Esophagus squamous epithelium (tissue), 5 donors: ENCODE measurements at places on chromosomes 3 and 15. TPM values are rescaled to one million over a fixed set of nuclear protein-coding genes. Genes with fewer than 3 reads are reported as not detected.

Gene CCR9
- not detected for total RNA-seq

Gene ERC2
- 1.9 TPM for total RNA-seq

Gene GOLGA8G
- not detected for total RNA-seq

Gene ZIC1
- total RNA-seq: not detected

Gene MORC1
- total RNA-seq: not detected

Gene SNX22
- not detected for total RNA-seq

Gene INKA1
- 20.0 TPM for total RNA-seq

Gene GABRB3
- 1.8 TPM for total RNA-seq

Gene TLR9
- not detected for total RNA-seq

Gene ATP13A4
- total RNA-seq: 54.9 TPM

Gene FRMD4B
- total RNA-seq: 59.6 TPM

Gene ZNF501
- 0.72 TPM for total RNA-seq

Gene IGF2BP2
- total RNA-seq: 13.8 TPM

Gene POLG
- 57.6 TPM for total RNA-seq

Gene XCR1
- total RNA-seq: 0.12 TPM

Gene CAPN7
- total RNA-seq: 28.2 TPM

Gene TMEM108
- 0.12 TPM for total RNA-seq

Gene CIDEC
- total RNA-seq: not detected

Gene GOLGA6B
- total RNA-seq: not detected

Gene CCR2
- 0.40 TPM for total RNA-seq

Gene WDR6
- 78.0 TPM for total RNA-seq

Gene TOPBP1
- 31.1 TPM for total RNA-seq

Gene HRG
- not detected for total RNA-seq

Gene DNAH12
- under 0.01 TPM for total RNA-seq

Gene TMEM212
- not detected for total RNA-seq

Gene IREB2
- 28.4 TPM for total RNA-seq

Gene GREM1
- total RNA-seq: 7.0 TPM

Gene CYP1A2
- not detected for total RNA-seq

Gene PLSCR5
- not detected for total RNA-seq

Gene PLCB2
- 6.1 TPM for total RNA-seq

Gene TIMMDC1
- 50.1 TPM for total RNA-seq

Gene CFAP100
- not detected for total RNA-seq
